Stimulated activated CD4-positive, alpha-beta T cell treated with anti-CD3 and anti-CD28 coated beads, TNF-alpha, amount 100 ng/mL, for 48 hours (primary cell): ENCODE measurements at places on chromosomes 12 and 14.

- DNase-seq: no peak
Measured at GRCh38 chr12:87439990-87440827, 589.0 kb downstream of the C12orf50 start.

DNA sequence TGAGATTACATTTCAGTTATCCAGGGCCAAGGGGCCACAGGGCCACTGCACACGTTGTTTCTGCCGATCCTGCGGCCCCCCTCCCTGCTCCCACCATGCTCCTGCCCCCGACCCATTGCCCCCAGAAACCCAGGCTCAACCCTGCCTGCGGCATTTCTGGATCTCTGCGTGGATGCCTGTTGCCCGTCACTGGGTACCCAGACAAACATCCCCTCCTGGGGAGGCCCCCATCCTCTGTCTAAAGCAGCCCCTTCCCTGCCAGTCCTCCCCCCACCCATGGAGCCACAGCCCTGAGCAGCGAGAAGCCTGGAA, 326.4 kb upstream of the SFSWAP start:
- no peak for DNase-seq

GRCh38 chr12:32305163-32305562, 94.2 kb upstream of the FGD4 start:
- DNase-seq: no peak

GRCh38 chr12:49622501-49623141, 740 bp upstream of the PRPF40B start:
- peak; percentile 37 for DNase-seq

- no peak for DNase-seq
Measured at GRCh38 chr12:104533134-104533533, 76.4 kb downstream of the CHST11 start.

DNA sequence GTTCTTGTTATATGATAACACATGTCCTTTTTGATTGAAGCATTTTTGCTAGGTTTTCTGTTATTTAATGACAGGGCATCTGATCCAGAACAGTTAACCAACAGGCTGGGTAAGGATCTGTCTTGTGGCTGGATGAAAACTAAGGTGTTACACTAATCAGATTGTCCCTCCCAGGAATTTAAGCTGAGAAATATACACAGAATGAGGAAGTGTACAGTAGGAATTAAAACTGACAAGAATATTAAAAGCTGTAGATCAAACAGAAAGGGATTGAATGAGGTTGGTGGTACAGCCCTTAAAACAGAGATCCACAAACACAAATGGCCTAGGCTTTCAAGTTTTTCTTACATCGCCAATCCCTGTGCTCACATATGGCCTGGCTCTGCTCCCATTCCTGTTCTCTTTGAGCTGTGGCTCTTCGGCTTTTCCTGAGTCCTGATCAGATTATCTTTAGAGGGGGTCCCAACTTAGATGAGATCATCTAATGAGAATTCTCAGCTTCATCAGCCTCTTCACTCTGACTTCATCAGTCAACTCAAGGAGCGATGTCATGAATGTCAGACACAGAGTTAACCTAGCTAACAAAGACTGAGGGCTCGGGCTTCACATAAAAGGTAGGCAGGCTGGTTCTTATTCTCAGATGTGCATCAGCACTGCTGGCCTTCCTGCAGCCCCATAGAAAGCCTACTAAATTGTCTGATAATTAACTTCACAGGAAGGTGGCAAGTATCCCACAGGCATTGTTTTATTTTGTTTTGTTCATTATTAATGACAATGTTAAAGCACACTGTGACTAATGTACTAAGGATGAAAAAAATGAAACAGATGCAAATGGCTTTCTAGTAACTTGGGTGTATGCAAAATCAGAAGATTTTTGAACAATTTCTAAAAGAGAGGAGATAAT, 11.4 kb downstream of the PYGL start:
- DNase-seq: no peak

DNA sequence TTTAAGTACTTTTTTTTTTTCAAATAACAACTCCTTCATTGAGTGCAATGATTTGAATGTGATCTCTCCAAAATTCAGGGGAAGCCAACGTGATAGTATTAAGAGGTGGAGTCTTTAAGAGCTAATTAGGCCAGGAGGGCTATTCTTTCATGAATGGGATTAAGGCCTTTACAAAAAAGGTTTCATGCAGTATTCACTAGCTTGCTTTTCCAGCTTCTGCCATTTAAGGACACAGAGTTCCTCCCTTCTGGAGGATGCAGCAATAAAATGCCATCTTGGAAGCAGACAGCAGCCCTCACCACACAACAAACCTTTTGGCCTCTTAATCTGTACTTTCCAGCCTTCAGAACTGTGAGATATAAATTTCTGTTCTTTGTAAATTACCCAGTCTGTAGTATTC, 586.8 kb upstream of the LMO3 start:
- DNase-seq: no peak

DNA sequence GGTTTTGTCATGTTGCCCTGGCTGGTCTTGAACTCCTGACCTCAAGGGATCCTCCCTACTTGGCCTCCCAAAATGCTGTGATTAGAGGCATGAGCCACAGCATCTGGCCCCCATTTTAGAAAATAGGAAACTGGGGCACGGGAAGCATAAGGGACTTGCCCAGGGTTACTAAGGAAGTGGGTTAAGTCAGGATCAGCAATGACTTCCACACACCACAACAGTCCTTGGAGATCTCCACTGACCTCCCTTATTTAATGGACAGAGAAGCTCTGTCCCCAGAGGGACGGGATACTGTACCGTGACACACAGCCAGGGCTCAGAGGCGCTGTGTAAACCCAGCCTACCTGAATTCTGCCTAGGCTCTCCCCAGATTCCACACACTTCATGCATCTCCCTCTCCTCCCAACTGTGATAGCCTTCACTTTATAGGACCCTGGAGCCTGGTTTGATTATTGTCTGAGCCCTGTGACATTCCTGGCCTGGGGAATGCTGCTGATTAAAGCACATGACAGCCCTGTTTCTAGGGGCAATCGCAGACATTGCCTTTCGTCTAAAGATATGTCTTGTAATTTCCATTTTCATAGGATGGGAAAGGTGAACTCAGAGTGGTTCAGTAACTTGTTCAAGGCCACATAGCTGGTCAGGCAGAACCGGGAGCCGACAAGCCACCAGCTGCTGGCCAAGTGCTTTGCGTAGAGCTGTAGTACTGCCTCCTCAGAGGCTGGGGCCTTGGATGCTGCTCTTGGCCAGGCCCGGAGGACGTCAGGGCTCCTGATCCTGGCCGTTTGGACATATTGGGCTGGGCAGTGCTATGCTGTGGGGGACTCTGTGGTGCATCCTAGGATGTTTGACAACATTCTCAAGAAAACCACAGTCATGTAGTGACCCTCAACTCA, 20.8 kb downstream of the SERPINA1 start:
- DNase-seq: no peak
